ENCODE measurements at places on chromosomes 6 and 20. TPM values are rescaled to one million over a fixed set of nuclear protein-coding genes. Genes with fewer than 3 reads are reported as not detected.

TMEM217 gene
- 1.7 TPM for total RNA-seq

MRAP2 gene
- 9.5 TPM for total RNA-seq

SIRPG gene
- total RNA-seq = not detected

XKR7 gene
- total RNA-seq = 3.1 TPM

SIRPD gene
- total RNA-seq = not detected

JPH2 gene
- 1.0 TPM for total RNA-seq

TMEM74B gene
- total RNA-seq = 5.8 TPM

RBM39 gene
- total RNA-seq = 276 TPM

NTSR1 gene
- not detected for total RNA-seq

GRCh38 chr6:52887910-52888524 lies 21.5 kb downstream of the GSTA3 start:
- no peak for DNase-seq

DNA sequence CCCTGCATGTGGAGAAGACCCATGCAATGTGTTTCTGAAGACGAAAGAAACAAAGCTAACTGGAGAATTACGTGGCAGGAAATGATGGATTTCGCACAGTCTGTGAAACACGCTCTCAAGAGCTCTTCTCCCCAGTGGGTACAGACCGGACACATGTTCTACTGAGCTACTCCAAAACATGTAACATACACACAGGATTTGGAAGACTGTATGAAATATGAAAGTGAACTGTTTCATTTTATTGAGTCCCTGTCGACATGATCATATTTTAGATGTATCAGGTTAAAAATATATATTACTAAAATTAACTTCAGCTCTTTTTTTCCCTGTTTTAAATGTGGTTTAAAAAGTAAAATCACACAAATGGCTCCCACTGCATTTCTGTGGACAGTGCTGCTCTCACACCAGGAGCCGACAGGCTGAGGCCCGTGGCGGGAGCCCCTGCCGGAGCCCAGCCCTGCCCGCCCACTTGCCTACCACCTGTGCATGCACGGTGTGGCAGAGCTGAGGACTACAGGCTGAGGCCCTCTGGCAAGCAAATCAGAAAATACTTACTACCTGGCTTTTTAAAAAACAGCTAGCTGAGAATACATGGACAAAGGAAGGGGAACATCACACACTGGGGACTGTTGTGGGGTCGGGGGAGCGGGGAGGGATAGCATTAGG lies 58.9 kb upstream of the NXT1 start:
- DNase-seq = peak; percentile 25

GRCh38 chr6:39945626-39946025 lies 11.4 kb upstream of the MOCS1 start:
- DNase-seq = no peak

- DNase-seq = peak; percentile 61
Observed at GRCh38 chr20:10660661-10661060, 13.1 kb downstream of the JAG1 start.

GRCh38 chr20:53291548-53291947 lies 302.1 kb downstream of the ZNF217 start:
- peak; percentile 82 for DNase-seq

DNA sequence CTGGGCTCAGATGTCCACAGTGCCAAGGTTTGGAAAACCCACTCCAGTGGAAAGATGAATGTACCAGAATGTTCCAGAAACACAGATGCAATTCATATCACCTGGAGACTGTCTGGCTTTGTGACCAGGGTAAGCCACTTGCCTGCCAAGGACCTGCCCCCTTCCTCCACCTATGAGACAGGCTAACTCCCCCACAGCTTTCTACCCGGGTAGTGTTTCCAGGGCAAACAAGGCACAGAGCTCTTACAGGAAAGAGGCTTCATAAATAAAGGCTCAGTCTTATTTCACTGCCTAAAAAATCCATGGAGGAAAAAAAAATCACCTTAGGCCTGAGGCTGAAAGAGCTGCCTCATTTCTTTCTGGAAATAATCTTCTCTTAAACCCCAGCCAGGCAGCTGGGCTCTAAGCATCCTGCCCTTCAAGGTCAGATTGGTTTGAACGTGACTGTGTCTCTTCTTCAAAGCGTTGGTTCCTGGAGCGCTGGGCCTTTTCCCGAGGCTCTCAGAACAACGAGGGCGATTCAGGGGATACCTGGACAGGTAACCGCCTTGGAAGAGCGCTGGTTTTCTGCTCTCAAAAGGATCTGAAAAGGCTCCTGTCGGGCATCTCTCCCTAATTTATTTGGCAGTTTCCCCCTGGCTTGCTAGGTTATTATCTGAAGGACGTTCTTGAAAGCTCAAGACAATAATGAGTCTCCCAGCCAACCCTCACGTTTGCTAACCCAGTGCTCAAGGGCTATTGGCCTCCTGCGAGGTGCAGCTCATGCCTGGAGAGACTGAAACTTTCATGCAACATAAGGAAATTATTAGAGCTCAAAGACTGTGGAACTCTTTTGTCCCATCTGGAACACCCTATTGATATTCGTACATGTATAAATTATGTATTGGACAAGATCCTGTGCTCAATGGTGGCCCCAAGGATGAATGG lies 199.2 kb upstream of the PMEPA1 start:
- no peak for DNase-seq

DNA sequence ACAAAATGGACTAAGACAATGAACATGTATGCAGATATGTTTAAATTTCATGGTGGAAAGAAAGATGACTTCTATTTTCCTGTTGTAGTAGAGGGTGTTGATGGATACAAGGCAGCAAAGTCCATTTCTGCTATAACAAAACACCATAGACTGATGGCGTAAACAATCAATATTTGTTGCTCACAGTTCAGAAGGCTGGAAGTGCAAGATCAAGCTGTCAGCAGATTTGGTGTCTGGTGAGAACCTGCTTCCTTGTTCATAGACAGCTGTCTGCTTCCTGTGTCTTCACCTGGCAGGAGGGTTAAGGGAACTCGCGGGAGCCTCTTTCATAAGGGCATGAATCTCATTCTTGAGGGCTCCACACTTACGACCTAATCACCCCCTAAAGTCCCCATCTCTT lies 83.0 kb upstream of the ELOVL5 start:
- no peak for DNase-seq

DNA sequence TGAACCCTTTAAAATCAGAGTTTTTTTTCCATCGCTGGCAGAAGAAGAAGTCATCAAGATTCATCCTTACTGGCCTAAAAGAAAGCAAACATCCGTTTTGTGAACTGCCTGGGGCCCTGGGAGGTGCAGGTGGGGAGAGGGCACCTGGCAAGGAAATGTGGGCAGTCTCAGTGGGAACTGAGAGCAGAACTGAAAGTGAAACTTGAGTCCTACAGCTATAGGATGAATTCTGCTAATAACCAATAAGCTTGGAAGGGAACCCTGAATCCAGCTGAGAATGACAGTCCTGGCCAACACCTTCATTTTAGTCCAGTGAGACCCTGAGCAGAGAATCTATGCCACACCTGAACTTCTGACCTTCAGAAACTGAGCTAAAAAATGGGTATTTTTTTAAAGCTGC lies 130.1 kb upstream of the ASCC3 start:
- DNase-seq = no peak

DNA sequence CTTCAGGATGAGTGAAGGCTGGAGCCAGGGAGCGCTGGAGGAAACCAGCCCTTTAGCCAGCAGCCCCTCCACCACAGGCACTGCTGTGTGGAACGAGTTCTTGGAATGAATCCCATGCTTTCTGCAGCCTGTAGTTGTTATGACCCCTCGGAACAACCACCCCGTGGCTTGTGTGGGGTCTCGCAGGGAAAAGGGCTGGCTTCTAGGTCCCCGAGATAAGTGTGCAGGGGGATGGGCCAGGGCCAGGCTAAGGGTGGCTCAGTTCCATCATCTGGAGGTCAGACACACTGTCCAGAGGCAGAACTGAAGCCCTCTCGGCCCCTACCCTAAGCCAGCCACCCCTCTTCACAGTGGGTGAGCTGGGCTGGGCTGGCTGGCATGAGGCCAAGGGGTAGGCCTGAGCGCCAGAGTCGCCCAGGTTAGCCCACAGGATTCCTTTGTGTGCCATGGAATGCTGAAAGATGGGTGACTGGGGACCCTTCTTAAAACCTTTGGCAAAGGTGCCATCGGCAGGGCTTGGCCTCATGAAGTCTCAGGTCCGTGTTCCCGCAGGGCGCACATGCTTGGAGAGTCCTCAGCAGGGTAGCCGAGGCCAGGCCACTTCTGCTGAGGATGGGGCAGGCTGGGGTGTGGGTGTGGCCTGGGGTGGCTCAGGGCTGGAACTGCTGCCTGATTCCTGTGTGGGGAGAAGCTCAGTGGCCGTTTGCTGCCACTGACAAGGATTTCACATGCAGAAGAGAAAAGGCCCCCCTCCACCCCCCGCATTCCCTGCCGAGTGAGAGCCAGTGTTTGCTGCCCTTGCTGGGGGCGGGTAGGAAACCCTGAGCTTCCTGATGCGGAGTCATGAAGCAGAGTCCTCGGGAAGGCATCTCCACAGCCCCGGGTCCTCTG lies 24.6 kb downstream of the SPATA2 start:
- peak; percentile 83 for DNase-seq

DNA sequence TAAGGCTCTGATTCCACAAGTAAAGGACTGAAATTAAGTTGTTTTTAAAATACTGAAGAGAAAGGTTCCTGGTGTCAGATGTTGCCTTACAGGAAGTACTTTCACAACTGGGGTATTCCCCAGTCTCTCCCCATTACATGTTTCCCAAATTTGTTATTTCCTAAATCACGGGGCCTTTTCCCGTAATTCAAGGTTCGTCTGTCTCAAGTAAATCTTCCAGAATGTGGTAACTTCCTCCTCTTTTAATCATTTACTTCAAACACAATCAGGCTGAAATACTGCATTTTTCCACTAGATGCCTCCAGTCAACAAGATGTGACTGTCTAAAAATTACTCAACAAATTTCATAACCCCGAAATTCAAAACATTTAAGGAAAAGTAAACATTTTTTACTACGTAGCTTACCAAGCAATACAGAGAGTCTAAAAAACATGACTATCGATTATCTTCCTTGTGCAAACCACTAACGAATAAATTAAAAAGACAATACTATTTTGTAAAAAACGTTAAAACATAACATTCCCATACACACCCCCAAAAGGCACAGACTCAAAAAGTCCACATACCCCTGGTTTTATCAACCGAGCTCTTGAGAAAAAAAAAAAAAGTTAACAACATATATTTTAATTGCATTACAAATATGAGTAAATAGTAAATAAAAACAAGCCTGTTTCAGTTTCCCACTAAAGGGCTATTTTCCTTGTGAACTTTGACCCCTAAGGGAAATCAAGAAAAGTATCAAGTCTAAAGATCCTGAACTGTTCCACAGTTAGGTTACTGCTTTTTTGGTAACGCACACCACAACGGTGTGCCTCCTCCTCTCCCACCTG lies 1.7 kb downstream of the SOD2 start:
- no peak for DNase-seq

DNA sequence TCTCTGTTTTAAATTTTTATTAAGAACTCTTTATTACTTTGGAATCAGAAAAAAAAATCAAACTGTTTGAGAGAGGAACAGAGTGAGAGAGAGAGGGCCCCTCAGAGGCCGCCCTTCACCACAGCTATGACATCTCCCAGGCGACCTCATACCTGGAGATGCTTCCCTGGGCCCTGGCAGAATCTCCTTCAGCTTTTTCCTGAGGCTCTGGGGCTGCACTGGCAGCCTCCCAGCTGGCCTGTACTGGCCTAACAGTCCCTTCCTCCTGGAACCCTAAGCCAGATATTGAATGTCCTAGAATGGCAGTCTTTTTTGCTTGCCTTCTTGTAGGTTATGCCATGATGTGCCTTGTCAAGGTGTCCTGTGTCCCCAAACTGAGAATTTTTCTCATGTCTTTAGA lies 13.7 kb downstream of the ABHD12 start:
- DNase-seq = no peak

DNA sequence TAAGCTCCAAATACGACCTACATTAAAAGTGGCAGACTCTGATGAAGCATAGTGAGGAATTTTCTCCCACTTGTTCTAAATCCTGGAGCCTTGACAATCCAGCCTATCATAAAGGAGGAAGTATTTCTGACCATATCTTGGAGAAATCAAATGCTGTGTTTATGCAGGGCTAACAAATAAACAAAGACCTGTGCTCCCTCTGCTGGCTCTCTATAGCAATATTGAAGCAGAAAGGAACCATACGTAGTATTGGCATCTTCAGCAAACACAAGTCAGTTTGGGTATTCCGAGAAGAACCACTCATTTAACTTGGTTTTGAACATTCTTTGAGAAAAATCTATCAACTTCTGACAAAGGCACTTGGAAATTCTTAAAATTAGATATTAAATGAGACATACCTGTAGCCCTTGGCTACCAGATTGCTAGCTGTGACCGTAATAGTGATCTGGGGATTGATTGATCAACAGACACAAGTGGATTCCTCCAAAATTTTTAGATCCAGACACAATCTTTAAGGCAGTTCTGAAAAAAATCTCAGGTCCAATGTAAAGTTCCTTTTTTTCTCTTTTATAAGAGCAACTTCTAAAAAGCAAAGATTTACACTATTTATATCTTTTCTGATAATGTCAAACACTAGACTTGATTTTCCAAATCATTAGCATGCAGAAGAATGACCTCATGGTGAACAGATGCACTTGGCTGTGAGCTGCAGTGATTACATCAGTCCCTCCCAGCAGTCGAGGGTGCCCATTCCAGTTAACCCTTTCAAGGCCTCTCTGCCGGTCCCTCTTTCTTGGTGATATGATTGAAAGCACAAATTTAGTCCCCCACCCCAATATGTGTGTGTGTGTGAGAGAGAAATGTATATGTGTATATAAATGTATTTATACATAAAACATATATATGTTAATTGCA lies 40.2 kb downstream of the INSM1 start:
- no peak for DNase-seq

DNA sequence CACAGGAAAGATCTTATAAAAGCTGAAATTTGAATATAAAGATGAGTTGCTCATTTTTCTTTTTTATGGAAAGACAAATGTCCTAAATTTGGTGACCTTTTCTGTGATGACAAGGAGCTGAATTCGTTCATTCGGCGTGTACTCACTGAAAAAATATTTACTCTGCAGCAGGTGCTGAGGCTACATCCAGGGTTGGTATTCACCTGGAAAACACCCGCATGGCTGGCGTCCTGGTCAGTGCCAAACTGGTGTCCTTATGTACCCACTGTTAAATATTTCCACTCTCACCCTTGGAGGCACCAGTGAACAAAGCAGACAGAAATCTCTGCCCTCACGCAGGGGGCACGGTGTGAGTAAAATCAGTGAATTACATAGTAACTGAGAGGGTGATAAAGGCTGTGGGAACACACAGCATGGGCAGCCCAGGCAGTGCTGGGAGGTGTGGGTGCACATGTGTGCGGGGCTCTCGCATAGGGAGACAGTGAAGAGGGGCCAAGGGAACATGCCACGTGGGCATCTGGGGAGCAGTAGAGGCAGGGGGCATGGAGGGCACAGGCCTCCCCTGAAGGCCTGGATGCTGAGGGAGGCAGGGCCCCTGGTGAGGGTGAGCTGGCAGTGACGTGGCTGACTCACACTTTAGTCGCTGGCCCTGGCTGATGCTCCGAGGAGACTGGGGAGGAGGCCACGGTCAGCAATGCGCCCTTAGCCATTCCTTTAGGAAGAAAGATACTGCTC lies 89.7 kb downstream of the INSM1 start:
- no peak for DNase-seq

All from endodermal cell (in vitro differentiated cells).